ENCODE measurements at places on chromosomes 16 and 17. TPM values are rescaled to one million over a fixed set of nuclear protein-coding genes. Genes with fewer than 3 reads are reported as not detected.

GRCh38 chr17:76995387-76996105 lies 127.3 kb downstream of the MGAT5B start:
- no peak overlapping the region for H3K4me3 ChIP-seq
- no peaks in the 10 kb centered on the region for H3K4me1 ChIP-seq
- DNase-seq: no peak
- peaks cover 34% of the 10 kb centered on the region for H3K27me3 ChIP-seq
- H3K36me3 ChIP-seq: no peaks in the 10 kb centered on the region

- no peaks in the 10 kb centered on the region for H3K27me3 ChIP-seq
- H3K27ac ChIP-seq: no peak overlapping the region
- H3K36me3 ChIP-seq: no peaks in the 10 kb centered on the region
- DNase-seq: no peak
Observed at GRCh38 chr16:26026709-26027450, 335.1 kb downstream of the HS3ST4 start.

- no peaks in the 10 kb centered on the region for H3K27me3 ChIP-seq
- H3K4me3 ChIP-seq: no peak overlapping the region
- peaks cover 7% of the 10 kb centered on the region for H3K36me3 ChIP-seq
- no peak for DNase-seq
- H3K27ac ChIP-seq: no peak overlapping the region
Observed at GRCh38 chr17:42005166-42005565, 12.1 kb downstream of the DNAJC7 start.

GRCh38 chr17:64357191-64357981 lies 33.3 kb downstream of the PECAM1 start:
- DNase-seq: no peak
- no peaks in the 10 kb centered on the region for H3K36me3 ChIP-seq
- H3K4me3 ChIP-seq: no peak overlapping the region
- peaks cover 15% of the 10 kb centered on the region for H3K4me1 ChIP-seq
- H3K27me3 ChIP-seq: peaks cover 23% of the 10 kb centered on the region
- no peak overlapping the region for H3K27ac ChIP-seq

GRCh38 chr17:74852237-74853047 lies 7.2 kb downstream of the GRIN2C start:
- no peak overlapping the region for H3K4me3 ChIP-seq
- peaks cover 55% of the 10 kb centered on the region for H3K27me3 ChIP-seq

CHST4 gene
- not detected for total RNA-seq

ZNF821 gene
- total RNA-seq: 13.2 TPM

RFNG gene
- total RNA-seq: 41.0 TPM
